Activated CD4-positive, alpha-beta T cell treated with anti-CD3 and anti-CD28 coated beads for 36 hours (primary cell): ENCODE measurements at places on chromosomes 4 and X. TPM values are rescaled to one million over a fixed set of nuclear protein-coding genes. Genes with fewer than 3 reads are reported as not detected.

OCRL gene
- 3.8 TPM for total RNA-seq

USP51 gene
- total RNA-seq: 1.5 TPM

PRDX4 gene
- 48.8 TPM for total RNA-seq

TRPC5OS gene
- not detected for total RNA-seq

SPIN3 gene
- total RNA-seq: 7.7 TPM

MMAA gene
- 20.8 TPM for total RNA-seq

UGT2B10 gene
- total RNA-seq: not detected

PNMA3 gene
- total RNA-seq: 0.75 TPM

SMIM10 gene
- total RNA-seq: 0.84 TPM
